Amniotic stem cell (primary cell): ENCODE measurements at places on chromosomes 13 and 19.
A peak's percentile ranks its signal among the peaks of the same experiment; 100 is the strongest.

DNA sequence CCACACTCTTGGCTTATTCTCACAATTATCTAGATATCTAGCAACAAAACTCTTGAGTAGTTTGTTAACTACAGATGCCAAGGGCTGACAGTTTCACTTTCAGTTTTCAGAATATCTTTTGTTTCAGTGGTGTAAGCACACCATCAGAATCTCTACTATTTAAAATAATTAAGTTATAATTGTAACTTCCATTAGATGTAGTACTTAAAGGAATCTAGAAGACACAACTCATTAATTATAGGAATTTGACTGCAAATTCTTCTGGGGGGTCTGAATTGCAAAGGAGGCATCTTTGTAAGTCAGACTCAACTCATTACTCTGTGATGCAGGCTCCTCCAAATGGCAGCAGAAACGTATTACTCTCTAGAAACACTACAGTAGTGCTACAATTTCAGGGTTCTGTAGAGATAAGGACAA, 44.9 kb upstream of the USPL1 start:
- peak; percentile 59 for DNase-seq

GRCh38 chr13:96499656-96500055, 409.7 kb downstream of the HS6ST3 start:
- no peak for DNase-seq

- DNase-seq, result no peak
These were observed 116.0 kb downstream of the COL4A2 start for GRCh38 chr13:110422913-110423688.

- DNase-seq, result no peak
These were observed 1.4 kb downstream of the GGN start for GRCh38 chr19:38386300-38386970.

DNA sequence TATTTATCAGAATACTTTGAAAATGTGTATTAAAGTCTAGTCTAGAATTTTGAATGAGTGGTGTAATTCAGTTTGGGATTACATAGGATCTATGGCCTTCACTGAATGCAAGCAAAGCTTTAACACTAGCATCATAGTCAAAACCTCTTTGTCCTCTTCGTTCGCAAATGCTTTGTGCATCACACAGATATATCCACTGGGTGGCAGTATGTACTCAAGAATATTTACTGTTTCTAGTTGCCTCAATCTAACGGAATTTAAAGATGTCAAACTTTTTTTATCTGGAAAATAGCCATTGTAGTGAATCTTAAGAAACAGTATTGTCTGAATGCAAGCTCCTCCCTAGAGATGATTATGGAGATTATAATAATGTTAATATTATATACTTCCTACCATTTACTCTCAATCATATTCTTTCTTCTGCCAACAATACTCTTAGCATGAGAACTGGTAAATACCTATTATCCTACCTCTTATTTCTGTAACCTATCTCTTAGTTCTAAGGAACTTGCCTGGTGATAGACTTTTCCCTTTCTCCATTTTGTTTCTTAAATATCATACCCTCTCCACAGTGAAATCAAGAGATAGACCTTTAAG, 25.8 kb downstream of the LACC1 start:
- peak; percentile 47 for DNase-seq

GRCh38 chr19:48394331-48395169, 1.1 kb downstream of the GRIN2D start:
- no peak for DNase-seq

DNA sequence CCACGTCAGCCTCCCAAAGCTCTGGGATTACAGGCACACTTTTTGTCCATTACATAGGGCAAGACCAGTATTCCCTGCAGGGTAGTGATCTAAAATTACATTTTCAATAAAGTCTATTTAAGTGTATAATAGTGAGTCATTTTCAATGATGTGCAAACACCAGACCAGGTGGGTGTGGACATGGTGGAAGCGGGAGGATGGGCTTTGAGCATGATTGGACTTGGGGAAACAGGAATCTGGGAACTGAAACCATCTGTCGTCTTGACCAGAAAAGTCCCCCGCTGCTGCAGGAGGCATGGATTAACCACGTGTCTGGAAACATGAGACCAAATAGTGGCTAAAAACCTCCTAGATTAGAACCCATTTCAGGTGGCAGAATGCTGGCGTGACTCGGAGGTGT, 4.9 kb downstream of the FXYD3 start:
- no peak for DNase-seq

GRCh38 chr13:43802511-43802910, 15.7 kb upstream of the ENOX1 start:
- DNase-seq, result no peak

- DNase-seq, result no peak
These were observed 208.2 kb upstream of the SOX21 start for GRCh38 chr13:94920578-94920977.

DNA sequence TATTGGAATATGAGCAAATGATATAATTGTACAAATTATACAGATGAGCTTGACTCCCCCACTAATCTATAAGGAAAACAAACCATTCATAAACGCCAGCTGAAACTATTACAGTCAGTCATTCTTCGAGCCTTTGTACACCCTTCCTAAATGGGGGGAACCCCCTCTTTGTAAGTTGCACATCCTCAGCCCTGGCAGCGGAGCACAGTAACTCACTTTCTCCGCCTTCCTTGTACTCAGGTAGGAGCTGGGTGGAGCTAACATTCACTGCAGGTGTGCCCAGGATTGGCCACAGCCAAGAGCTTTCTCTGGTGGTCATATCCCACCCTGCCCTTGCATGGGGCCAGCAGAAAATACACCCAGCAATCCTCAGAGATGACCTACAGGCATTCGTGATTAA, 28.6 kb downstream of the PIN1 start:
- no peak for DNase-seq
